ENCODE measurements at places on chromosomes 2 and 18.

DNA sequence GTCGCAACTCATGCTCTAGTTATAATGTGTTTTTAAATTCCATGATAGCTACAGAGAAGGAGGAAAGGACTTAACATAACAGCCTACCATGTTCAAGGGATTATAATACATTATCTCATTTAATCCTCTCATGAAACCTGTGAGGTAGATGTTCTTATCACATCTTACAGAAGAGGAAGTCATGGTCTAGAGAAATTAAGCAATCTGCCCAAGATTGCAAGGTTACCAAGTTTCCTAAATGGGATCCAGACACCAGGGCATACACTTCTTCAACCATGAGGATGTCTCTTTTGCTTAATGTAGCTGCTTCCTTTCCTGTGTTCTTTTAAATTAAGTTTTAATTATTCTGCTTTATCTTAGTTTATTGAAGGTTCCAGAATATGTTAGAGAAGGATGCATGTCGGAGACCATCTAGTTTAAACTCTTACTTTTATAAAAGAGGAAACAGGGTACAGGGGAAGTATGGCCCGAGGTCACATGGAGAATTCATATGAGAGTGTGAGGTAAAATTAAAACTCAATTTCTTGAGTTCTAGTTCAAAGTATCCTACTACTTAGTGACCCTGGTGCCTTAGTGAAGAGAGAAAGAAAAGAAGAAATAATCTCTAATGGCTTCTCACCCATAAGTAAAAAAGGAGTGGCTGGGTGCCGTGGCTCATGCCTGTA, 3.6 kb upstream of the IL1A start:
- no peak for DNase-seq

DNA sequence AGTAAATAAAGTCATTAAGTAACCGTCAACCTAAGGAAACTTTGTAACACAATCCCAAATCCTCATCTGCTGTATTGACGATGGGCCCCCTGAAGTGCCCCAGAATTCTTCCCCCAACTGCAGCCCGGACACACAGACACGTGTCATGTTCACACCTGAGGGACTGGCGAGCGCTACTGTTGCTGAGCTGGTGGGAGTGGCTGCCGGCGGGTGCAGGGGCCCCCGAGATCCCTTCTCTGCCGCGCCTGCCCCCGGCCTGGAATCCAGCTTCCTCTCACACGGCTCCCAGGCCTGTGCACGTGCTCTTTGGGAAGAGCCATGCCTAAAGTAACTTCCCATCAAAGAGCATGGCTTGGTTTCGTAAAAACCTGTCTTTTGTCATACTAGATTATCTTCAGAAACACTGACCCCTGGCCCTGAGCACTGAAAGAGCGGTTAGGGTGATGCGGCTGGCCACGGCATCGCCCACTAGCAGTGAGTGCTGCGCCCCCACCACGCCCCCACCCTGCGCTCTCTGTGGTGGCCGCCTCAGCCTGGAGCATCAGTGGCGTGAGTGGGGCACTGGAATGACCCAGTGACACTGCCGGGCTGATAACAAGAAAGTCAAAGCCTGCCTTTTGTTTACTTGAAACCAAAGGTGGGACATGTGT, 56.0 kb downstream of the ADI1 start:
- no peak for DNase-seq

GRCh38 chr2:173653432-173653805, 298.7 kb downstream of the CDCA7 start:
- no peak for DNase-seq

DNA sequence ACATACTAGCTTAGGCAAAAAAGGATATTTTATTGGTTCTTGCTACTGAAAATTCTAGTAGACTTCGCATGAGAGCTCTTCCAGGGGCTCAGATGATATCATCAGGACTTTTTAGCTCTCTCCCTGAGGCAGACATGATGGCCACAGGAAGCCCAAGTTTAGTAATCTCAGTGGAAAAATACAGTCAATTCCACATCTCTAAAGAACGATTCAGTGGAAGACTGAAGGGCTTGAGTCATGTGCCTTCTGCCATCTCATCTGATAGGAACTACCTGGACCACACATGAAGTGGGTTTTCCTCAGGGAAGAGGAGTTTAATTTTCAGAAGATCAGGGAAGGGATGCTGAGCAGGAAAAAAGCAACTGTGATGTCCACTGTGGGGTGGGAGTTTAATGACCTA, 117.3 kb downstream of the TTC27 start:
- no peak for DNase-seq

GRCh38 chr2:144181001-144181400, 338.9 kb downstream of the ZEB2 start:
- DNase-seq, result no peak

GRCh38 chr18:34117319-34117718, 107.4 kb downstream of the NOL4 start:
- DNase-seq, result no peak

DNA sequence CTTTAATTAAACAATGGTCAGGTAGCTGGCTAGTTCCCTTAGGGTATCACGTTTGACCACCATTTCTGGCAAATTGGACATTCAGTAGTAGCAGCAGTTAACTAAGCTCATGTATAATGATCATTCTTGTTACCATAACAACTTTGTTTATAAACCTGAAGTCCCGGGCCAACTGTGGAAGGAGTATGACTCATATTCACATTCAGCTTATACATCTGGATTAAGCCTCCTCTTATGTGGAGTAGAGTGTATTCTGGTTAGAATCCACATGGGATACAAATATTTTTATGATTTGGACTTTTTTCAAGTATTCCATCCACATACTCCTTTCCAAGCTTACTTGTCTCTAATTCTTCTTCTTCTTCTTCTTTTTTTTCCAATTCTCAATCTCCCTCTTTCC, 70.3 kb upstream of the ZSWIM2 start:
- no peak for DNase-seq

- DNase-seq, result no peak
These were observed 506.9 kb upstream of the MYT1L start for GRCh38 chr2:2837746-2838547.

- DNase-seq, result no peak
These were observed 16.9 kb upstream of the MREG start for GRCh38 chr2:216030216-216030615.

DNA sequence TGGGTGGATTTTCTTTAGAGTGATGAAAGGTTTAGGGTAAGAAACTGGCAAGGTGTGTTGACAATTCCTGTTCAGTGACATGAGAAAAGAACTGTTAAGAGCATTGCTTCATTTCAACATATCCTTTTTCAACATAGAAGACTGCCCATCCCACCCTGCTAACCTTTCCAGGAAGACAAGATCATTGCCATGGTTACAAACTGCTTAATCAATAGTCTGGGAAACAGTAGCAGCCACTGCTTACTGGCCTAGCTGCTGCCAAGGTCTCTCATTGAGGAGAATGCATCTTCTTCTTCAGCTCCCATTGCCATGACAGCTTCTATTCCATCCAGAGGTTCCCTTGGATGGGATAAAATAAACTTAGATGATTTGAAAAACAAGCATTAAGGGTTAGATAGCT, 212.1 kb downstream of the LRRTM1 start:
- DNase-seq, result no peak

- no peak for DNase-seq
These were observed 39.1 kb downstream of the CYRIA start for GRCh38 chr2:16626497-16626896.

DNA sequence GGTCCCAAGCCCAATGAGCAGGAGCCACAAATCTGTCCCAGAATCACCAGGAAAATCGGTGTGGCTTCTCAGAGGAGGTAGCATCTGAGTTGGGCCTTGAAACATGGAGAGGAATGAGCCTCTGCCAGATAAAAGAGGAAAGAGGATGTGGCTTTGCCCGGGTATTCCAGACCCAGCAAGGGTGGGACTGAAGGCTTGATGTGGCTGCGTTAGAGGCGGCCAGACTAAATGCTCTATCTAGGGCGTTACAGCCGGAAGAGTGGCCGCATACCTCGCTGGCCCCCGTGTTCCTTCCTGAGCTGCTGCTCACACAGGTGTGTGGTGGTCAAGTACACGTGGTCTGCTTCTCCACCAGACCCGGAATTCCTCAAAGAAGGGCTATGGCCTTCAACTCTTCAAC, 33.9 kb upstream of the POMC start:
- no peak for DNase-seq

Data from stimulated activated CD4-positive, alpha-beta T cell treated with anti-CD3 and anti-CD28 coated beads, Interleukin-1b, Interleukin-23, amount 100 ng/mL, for 1 hour (primary cell).